ENCODE measurements at places on chromosomes 5 and 9. TPM values are rescaled to one million over a fixed set of nuclear protein-coding genes. Genes with fewer than 3 reads are reported as not detected.

IQGAP2 gene
- 50.2 TPM for total RNA-seq

IL9 gene
- not detected for total RNA-seq

GRCh38 chr5:58348996-58349728 lies 110.7 kb downstream of the PLK2 start:
- no peak for DNase-seq

DNA sequence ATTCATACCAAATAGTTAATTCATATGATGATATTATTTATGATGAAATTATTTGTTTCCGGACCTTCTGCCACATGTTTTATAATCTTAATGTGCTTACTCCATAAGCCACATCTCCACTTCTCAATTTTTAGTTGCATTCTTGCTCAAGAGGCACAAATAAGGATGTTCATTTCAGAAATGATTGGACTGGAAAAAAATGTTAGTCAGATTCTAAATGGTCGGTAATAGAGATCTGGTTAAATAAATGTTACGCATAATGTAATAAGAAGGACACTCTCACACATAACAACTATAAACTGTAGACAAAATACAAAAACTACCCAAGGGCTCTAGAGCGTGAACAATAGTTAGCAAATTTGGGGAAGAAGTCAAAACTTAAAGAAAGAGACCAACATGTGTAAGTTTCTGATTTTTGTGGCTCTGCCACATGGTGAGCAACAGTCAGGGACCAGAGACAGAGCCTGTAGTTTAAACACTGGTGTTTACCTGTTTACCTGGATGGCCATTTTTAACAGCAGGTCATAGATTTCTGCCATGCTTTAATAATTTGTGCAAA lies 554.3 kb upstream of the CLINT1 start:
- no peak for DNase-seq

DNA sequence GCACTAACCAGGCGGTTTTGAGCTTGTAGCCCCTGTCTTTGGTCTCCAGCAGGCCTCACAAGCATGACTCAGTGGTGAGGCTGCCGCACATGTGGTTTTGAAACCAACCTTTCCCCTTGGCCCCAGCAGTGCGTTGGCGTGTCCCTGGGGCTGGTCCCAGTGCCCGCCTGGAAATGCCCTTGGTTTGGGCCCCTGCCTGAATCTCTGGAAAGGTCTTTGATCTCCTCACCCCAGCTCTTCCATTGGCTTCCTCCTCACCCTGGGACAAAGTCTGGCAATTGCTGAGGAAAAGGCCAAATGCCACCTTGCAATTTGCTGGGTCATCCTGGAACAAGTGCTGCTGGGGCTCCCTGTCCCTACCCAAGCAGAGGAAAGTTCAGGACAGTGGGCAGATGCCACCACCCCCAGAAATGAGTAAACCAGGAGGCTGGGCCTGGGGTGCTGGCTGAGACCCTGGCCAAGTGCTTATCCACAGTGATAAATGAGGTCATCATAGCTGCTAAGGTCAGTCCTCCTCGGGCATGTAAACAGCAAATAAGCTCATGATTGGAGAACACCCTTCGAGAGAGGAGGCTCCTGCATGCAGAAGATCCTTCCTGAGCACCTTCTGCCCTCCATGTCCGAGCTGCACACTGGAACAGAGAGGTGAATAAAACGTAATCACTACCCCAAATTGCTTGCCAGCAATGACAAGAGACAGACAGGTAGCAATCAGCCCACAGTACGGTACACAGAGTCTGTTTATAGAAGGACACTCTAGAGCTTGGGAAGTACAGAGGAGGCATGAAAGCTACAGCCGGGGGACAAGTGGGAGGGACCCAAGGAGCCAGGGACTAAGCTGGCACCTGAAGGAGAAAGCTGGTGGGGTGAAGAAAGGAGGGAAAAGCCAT lies 98.9 kb upstream of the CPEB4 start:
- DNase-seq = peak; percentile 31

DNA sequence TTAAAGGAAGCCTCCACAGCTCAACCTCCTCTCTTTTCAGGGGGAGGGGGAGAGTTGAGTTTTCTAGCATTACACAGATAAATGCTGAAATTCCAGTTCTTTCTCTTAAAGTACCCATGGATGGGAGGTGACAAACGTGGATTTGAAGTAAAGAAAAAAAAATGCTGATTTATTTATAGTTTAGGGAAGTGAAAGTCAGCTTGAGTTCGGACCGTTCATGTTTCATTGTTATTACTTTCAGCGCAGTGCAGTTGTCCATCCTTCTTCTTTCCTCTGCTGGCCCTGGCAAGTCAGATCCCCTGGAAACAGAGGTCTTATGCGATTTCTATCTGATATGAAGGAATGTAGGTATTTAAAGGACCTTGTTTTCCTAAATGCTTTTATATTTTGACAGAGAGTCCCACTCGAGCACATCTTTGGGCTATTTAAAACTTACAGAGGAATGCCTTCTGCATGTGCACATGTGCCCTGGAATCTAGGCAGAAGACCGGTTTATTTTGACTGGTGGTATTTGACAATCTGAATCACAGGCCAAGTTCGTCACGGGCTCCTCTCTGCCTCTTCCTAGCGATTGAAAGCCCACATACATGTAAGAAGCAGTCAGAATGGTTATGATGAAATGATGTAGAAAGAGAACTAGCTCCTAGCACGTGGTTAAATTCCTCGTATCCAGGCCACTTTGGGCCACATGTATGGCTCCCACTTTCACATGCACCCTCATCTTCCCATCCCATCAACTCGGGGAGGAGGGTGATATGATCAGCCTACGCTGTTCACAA lies 385.2 kb upstream of the KLF4 start:
- peak; percentile 30 for DNase-seq

PCDHA7 gene
- not detected for total RNA-seq

SPATA31A5 gene
- not detected for total RNA-seq

- no peak for DNase-seq
Measured at GRCh38 chr9:8457055-8457454, 657.5 kb upstream of the DMAC1 start.

DNA sequence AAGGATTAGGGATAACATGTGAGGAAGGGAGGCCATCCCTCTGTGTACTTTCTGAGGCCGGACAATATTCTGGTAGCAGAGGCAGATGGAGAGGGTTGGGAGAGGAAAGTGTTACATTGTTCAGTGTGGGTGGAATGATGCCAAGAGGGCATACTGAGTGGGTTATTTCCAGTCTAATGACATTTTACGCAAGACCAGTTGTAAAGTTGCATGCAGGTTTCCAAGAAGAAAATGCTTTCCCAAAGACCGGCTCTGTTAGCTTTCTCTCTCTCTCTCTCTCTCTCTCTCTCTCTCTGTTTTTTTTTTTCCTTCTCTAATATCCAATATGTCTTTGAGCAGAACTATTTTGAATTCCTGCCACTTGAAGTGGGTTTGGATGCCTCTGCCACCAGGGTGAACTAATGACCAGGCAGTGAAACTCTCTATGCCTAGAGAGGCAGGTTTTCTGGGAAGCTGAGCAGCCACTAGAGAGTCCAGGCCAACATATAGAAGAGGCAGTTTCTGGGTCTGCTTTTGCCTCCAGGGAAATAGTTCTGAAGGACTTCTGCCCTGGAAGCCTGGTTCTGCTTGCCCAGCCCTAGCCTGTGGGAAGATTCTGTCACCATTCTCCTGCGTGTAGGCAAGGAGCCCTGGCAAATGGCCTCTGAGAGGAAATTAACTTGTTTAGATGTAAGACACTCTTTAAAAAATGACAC lies 24.4 kb upstream of the ZNF366 start:
- DNase-seq = no peak

SPINK4 gene
- total RNA-seq = not detected

GRCh38 chr5:87210743-87211142 lies 56.9 kb upstream of the RASA1 start:
- DNase-seq = no peak

DNA sequence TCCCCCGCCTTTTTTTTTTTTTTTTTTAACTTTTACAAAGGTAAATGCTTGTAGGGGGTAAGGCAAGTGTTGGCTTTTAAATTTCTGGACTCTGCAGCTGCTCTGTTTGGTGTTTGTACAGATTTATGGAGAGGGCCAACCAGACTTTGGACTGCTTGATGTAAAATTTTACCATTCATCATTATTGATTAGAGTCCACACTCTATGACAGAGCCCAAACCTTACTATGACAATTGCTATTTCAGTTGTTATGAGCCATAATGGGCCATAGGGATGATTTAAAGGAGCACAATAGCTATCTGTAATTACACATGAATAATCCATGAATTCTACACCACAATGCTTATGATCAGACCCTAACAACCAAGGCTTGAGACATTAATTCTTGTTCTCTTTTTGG lies 867.2 kb downstream of the NR2F1-AS1 start:
- DNase-seq = no peak

DNA sequence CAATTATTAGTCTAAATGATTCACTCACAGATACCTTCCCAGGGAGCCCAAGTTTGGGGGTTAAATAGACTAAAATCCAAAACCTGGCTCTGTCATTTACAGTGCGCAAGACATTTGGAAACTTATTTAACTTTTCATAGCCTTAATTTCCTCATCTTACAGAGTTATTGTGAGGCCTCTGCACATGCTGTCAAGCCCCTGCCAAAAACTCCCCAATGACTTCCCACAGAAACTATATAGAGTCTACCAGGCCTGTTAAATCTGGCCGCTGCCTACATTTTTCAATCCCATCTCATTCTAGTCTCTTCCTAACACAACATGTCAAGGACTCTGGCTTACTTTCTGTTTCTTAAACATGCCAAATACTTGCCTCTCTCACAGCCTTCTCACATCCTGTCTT lies 412.5 kb downstream of the ELAVL2 start:
- DNase-seq = no peak

PLPP7 gene
- total RNA-seq = 0.28 TPM

- no peak for DNase-seq
Measured at GRCh38 chr5:17430241-17430640, 67.8 kb upstream of the TAF11L2 start.

TAS2R1 gene
- not detected for total RNA-seq

DNA sequence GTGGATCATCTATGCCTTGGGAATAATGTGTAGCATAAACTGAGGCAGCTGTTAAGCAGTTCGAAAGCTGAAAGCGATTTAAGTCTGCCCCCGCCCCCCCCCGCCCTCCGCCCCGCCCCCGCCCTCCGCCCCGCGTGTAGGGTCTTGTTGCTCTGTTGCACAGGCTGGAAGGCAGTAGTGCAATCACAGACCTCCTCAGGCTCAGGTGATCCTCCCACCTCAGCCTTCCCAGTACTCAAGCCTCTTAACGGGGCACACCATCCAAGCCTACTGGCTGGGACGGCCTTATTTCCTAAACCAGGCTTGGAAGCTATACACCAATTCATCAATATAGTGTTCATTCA lies 945 bp downstream of the ANKDD1B start:
- DNase-seq = no peak

DNA sequence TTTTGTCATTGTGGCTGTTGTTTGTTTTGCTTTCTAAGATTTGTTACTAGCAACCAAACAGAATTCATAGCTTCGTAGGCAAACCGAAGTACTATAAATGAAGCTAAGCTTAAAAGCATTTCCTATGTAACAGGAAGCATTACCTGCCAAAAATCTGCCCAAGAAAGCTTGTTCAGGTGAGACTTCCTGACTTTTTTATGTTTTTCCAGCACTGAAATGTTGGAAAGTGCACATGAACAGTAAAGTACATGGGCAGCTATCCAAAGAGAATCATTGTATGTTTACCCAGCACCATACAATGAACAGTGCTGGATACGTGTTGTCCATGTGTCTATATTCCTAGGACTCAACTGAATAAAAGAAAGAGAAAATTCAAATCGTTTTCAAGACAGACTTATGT lies 247.1 kb downstream of the NFIB start:
- no peak for DNase-seq

LIFR gene
- not detected for total RNA-seq

N4BP3 gene
- 22.3 TPM for total RNA-seq

GRCh38 chr5:62326302-62326701 lies 20.3 kb downstream of the KIF2A start:
- peak; percentile 14 for DNase-seq

CDX1 gene
- not detected for total RNA-seq

Data from OCI-LY7 (cell line).